ENCODE measurements at places on chromosomes 5 and 9.

GRCh38 chr9:36828611-36829013 lies 205.5 kb downstream of the PAX5 start:
- DNase-seq: no peak

DNA sequence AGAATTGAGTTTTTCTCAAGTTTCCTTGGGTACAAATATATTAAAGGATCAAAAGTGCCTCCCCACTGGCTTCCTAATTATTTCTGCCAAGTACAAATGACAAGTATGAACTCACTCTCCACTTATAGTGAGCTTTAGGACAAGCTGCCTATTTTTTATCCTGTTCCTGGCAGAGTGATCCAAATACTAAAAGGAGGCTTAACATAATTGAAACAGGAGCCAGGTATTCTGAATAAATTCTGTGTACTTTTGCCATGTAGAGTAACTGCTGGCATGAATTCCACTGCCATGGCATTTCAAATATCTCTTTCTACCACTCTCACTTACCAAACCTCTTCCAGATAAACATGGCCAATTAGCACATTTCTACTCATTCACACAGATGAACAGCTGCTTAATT lies 171.1 kb downstream of the EPB41L4A start:
- no peak for DNase-seq

DNA sequence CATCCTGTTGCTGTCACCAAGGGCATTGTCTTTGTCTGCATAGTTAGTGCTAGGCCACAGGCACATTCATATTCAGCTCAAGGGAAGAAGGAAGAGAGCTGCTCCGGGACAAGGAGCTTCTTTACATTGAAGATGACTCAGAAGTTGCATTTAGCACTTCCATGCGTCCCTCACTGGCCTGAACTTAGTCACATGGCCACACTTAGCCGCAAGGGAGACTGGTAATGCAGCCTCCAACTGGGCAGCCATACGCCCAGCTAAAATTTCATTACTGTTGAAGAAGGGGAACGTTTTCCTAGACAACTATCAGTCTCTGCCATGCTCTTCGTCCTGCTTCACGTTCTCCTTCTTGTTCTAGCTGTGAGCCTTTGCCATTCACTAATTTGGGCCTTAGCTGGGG lies 20.0 kb downstream of the ACTL7B start:
- DNase-seq: no peak

DNA sequence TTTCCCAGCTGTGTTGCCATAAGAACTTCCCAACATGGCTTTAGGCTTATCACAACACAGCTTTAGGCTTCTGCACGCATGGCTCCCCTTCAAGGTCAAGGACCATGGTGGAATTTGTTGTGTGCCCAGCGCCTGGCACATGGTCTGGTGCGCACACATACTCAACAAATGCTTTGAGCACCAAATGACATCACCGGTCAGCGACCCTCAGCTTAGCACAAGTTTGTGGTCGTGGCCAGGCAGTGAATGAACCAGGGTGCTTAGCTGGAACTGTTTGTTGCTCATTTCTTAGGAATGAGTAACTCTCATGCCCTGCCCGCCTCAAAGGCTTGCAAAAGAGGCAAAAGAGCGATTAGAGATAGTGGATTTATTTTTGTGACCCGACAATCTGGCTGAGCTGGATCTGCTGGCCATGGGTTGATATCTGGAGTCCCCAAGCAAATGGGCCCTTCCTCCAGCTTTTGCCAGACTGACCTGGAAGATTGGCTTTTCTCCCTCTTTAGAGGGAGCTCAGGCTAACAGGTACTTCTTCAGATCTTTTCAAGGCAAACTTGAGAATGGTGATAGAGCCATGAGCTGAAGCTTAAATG lies 58.9 kb downstream of the DAP start:
- no peak for DNase-seq

DNA sequence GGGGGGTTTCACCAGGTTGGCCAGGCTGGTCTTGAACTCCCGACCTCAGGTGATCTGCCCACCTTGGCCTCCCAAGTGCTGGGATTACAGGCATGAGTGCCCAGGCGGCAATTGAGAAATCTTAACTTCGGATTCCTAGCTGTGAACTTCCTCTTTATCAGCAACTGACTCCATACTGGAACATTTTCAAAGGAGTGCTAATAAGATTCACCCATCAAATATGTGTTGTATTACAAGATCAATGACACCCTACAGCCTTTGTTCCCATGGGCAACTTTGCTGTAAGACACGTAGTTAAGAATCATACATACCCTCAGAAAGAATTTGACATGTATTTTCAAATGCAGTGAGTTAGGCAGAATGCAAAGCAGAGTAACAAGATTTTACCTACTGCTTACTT lies 23.1 kb upstream of the ACOT12 start:
- no peak for DNase-seq

DNA sequence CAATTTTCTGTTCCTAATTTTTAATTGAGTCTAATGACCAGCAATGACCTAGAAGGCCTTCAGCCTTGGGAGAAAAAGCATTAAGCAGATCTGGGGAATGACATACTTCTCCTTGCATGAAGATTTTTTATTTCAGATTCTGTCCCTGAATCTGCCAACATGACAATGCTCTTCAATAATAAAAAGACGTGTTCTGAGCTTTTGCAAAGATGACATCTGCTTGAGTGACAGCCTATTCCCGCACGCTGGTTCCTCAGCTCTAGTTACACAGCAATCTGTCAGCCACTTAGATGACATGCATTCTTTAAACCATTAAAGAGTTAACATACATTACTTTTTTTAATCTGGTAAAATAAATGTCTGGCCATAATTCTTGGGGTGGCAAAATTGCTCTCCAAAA lies 129.3 kb upstream of the CDH6 start:
- DNase-seq: no peak

- DNase-seq: no peak
These were observed 196.2 kb downstream of the HSPA4 start for GRCh38 chr5:133247881-133248624.

DNA sequence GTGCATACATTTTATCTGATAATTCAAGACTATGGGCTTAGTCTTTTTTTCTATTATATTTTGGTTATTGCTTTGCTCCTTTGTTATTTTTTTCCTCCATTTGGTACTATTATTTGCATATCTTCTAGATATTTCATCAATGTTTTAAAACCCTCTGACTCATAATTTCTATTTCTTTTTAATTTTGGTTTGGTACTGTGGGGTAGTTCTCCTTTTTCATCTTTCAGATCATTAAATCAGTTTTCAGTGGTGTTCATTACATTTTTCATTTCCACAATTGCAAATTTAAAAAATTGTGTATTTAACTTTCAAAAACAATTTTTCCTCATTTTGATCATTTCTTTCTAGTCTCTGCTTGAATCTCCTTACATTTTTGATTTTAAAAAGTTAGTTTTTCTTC lies 7.5 kb upstream of the FRMPD1 start:
- DNase-seq: no peak

DNA sequence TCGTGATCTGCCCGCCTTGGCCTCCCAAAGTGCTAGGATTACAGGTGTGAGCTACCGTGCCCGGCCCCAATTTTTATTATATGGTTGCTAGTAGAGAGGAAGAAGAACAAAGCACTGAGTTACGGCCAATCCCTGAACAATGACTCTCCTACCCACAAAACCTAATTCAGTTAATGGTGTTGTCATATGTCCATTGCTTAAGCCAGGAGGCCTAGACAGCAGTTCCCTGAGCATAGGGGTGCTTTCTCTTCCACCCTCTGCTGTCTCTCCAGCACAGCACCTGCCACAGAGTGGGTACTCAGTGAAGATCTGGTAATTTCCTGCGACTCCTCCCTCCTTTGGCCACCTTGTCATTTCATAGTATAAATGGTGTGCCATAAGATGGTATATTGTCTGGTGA lies 21.4 kb upstream of the LTC4S start:
- DNase-seq: no peak

DNA sequence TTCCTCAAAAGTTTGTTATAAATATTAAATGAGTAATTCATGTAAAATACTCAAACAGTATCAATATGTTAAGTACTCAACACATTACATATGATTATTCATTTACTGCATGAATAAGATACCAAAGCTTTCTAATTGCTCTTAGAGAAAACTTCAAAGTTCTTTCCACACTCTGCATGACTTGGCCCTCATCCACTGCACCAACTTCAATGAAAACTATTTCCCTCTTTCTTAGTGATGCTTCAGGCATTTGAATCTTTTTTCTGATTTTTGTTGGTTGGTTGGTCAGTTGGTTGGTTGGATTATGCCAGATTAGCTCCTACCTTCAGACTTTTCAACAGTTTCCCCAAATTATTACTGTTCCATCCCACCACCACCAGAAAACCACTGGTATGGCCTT lies 314.7 kb upstream of the RGMB start:
- no peak for DNase-seq

DNA sequence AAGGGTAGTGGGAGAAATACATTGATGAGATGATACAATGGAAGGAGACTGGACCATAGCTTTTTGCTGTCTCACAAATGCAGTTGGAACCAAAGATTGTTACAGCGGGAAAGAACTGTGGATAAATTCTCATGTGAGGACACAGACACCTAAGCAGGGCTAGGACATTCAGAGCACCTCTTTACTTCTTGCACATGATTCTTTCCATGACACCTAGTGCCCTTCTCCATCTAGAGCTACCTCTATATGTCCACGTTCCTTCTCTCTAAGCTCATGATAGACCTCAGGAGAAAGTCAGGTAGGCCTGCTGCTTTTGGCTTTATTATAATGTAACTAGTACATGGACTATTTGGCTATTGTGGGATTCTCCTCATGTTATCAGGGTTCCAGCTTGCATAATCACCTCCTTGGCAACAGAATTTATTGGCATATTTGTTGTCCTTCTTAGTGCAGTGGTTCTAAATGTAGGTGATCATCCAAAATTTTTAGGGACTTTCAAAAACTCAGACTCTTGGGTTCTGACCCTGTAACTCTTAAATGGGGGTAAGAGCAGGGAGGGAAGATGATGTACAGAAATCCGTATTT lies 27.2 kb downstream of the NR3C1 start:
- DNase-seq: no peak

DNA sequence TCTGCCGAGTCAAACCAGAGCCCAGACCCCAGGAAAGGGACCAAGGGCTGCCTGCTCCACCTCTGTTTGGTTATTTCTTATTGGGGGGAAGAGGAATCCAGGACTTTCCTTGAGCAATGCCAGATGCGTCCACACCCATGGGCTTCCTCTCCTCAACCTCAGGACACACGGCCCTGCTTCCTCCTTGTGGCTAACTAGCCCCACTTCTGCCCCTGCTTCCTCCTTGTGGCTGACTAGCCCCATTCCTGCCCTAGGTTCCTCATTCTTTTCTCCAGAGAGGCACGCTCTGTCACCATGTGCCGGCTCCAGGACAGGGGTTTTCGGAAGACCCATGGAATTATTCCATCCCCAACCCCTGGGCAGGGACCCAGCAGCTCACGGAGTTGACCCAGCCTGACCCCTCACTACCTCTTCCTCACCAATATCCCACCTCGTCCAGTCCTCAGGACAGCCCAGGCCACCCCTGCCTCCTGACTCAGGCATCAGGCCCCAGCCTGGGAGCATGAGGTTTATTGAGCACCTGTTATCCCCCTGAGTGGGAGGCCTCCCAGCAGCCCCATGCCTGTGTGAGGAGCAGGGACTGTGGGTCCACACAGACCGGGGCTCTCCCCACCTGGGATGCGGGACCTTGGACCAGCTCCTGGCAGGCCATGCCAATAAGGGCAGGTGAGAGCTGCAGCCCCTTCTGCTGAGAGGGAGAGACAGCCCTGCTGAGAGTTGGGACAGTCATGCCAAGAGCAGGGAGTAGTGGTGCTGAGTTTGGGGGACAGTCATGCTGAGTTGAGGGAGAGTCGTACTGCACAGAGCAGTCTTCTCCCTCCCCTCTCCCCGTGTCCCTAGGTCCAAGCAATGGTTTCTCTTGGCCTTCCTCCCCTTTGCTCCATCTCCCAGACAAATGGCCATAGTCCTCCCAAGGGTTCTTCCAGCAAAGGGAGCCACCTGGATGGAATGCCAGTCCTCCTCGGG lies 11.8 kb upstream of the FCN1 start:
- no peak for DNase-seq

DNA sequence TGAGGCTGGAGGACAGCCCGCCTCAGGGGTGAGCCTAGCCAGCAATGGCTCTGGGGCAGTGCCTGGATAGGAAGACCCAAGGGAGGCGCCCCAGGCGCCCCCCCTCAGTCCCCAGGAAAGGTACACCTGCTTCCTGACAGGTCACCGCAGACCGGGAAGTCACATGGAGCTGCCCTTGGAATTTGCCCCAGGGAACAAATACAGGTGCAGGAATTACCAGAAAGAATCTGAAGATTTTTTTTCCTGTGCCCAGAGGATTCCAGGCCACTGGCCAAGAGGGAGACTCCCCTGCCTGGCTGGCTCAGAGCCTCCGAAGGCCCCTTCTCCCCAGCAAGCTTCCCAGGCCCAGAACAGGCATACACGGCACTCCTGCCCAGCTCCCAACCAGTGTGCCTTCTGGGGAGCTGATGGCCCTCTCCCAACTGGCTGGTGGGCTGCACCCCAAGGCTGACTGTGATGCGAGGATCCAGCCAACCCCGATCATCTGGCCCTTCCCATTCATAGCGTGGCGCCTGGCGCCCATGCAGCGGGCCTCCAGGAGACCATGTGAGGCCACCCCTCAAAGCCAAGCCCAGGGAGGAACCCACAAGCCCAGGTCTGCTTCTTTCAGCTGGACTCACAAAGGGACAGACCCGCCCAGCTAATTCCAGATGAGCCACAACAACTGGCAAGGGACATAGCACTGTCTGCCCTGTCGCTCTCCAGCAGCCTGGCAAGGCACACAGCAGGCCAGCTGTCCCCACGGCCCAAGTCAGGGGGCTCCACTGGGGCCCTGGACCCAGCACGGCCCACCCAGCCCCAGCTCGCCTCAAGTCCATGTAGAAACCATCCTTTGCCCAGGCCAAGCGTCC lies 2.3 kb downstream of the TPRN start:
- no peak for DNase-seq

DNA sequence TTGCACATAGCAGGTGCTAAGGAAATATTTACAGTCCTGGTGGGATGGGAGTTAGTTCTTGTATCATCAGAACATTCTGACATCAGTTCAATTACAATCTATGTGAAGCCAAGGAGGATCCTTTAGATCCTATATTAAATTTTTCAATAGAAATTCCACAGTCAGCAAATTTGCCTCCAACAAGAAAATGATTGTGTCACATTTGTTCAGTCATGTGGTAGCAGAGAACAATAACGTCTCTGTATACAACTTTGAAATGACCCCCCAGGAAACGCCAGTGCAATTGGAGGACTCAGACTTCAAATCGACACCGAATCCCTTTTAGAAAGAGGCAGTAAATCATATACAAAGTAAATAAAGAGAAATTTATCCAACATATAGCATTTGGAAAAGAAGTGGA lies 392.1 kb downstream of the DTWD2 start:
- no peak for DNase-seq

GRCh38 chr5:97019435-97020117 lies 83.7 kb downstream of the LNPEP start:
- DNase-seq: no peak

DNA sequence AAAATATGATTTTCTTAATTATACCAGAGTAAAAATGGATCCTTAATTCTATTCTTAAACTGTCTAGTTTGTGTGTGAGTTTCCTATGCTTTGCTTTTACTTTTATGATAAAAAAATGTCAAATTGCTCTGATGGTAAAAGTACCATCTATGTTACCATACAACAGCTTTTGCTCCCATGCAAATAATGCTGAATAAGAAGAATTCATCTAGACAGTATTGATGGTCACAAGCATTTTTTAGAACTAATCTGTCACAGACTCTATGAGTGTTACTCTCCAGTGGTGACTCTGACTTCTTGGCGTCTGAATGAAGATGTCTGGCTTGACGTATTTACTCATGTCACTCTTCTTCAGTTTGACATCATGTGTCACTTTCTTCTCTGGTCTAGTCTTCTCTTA lies 608.1 kb upstream of the RORB start:
- no peak for DNase-seq

GRCh38 chr5:146137967-146138403 lies 32.6 kb upstream of the PLAC8L1 start:
- DNase-seq: no peak

- DNase-seq: no peak
These were observed at the start of gene C5orf46 for GRCh38 chr5:147906326-147907095. Gene C5orf46 (minus strand): TSS chr5:147906538. CDS start chr5:147906501, 37 bp downstream.

Data from CD4-positive, alpha-beta T cell treated with Interleukin-15 for 4 hours (primary cell).